ENCODE measurements at places on chromosomes 2 and 18.

- DNase-seq: no peak
Observed at GRCh38 chr2:31108561-31109286, 29.5 kb downstream of the GALNT14 start.

DNA sequence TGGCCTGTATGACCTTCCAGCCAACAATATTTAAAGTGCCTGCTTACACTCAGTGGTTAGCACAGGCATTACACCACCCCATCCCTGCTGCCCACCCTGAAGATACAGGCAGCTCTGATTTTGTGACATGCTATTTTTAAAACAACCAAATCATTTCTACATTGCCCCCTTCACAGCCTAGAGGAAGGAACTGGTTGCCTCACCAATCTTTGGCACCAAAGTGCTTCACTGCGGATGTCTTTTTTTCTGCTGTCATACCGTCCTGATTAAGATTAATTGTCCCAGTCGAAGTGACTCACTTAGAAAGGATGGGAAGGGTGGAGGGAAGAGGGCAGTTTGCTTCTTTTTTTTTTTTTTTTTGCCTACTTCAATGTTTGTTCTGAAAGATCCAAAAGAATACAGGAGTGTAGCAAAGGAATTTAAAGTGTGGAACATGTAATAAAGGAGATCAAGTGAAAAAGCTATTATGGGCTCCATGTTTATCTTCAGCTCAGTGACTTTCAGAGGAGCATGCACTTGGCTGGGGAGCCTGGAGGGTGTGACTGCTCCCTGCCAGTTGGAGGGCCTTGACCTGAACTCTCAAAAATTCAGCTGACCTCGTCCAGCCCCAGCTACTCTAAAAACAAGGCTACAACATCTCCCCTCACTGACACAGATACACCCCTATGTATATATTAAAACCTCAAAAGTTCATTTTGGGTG lies 501.1 kb upstream of the TNP1 start:
- no peak for DNase-seq

DNA sequence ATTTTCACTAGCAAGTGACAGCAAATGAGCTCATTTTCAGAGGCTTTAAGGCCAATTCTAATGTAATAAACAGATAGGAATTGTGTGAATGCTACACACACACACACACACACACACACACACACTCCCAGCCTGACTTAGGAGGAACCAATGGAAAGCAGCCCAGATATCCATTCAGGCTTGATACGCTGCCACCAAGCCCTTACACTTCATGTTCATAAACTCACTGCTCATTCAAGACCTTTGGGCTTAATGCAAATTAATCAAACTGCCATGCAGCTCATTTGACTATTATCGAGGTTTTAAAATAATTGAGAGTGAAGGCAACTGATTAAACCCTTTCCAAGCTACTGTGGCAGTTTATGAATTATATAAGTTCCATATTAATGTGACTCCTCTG lies 298.9 kb upstream of the NCKAP5 start:
- DNase-seq: no peak

DNA sequence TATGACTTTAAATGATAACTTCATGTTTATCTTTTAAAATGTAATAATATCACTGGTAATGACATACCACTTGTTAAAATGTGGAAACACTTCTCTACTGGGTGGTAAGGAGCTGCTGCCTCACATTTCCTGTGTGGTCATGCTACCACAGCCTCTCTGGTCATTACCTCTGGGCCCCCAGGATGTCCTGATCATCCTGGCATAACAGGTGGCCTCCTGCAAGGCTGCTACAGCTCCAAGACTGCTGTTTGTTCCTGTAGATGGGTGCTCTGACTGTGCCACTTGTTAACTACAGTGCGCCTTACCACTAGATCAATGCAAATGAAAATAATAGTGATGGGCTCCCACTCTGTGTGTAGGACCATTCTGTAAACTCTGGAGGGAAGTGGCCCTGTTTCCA lies 500.2 kb upstream of the SPRED2 start:
- DNase-seq: no peak

DNA sequence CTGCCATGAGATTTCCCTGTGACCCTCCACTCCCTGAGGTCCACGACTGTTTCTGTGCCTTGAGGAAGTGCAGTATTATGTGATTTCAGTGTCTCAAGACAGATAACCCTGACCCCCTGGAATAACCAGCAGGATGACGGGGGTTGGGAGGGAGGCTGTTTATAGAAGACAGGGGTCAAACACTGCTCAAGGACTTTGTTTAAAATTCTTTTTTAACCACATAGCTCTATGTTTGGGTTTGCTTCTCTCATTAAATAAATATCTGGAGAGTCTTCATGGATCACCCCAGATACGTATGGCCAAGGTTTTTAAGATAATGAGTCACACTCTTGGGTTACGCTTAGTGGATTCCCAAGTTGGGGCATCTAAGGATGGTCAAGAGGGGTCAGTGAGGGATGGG lies 523.8 kb upstream of the TNP1 start:
- DNase-seq: no peak
